ENCODE measurements at places on chromosomes 12 and 14.

DNA sequence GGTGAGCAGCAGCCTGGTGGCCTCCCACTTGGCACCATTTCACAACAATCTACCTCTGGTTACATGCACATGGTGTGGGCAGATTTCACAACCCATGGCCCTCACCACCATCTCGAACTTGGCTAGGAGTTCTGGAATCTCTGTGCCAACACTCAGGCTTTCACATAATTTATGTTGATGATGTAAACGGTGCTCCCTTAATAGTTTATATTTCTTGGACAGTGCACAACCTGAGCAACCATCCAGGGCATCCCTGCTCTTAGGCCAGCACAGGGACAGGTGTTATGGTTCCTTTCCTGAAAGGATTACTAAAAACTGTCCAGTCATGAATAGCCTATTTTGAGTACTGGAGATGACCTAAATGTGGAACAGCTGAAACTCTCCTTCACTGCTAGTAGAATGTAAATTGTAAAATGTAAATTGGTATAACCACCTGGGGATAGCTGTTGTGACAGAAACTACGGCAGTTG, 28.6 kb downstream of the ABCB9 start:
- no peak for DNase-seq

DNA sequence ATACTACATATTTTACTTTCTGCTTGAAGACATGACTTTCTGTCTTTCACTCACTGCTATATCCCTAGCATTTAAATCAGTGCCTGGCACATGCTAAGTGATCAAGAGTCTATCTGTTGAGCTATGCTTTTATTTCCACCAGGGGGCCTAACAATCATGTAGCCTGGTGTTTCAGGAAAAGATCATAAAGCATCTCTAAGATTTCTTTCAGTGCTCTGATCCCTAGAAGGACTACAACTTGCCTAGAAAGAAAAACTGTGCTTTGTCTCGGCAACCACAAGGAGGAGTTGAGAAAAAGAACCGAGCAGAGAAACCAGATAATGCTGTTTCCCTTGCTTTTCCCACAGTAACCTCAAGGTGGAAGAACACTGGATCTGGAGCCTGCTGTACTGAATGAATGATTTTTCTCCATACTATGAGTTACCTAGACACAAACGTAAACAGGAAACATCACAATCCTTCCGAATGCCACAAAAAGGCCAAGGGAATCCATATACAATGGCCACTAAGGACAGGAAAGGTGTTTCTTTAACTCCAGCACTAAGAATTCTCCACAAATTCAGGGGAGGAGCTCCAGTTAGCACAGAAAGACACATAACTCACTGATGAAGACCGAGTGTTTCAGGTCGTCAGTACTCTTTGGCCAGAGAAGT, 1.2 kb downstream of the CRY1 start:
- no peak for DNase-seq

- no peak for DNase-seq
Measured at GRCh38 chr14:68210729-68211299, 391.2 kb downstream of the RAD51B start.

DNA sequence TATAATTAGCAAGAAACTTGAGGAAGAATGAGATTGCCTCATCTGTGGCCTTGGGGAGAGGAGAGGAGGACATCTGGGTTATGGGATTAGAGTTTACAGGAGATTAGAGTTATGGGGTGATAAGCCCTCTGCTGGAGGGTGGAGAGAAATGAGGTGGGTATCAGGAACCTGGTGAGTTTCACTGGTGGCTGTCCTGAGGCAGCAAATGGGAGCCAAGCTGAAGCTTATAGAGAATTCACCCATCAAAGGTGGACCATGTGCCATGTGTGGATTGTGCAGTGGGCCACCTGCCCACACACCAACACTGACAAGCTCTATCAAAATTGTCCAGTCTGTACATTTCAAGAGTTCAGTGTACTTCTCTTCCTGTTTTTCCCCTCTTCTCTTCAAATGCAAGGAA, 135.3 kb downstream of the AEBP2 start:
- no peak for DNase-seq

Measured in activated CD4-positive, alpha-beta T cell treated with anti-CD3 and anti-CD28 coated beads for 1 hour (primary cell).